ENCODE measurements at places on chromosomes 4 and X.

GRCh38 chrX:28124416-28124815, 143.2 kb upstream of the DCAF8L1 start:
- no peak for DNase-seq

DNA sequence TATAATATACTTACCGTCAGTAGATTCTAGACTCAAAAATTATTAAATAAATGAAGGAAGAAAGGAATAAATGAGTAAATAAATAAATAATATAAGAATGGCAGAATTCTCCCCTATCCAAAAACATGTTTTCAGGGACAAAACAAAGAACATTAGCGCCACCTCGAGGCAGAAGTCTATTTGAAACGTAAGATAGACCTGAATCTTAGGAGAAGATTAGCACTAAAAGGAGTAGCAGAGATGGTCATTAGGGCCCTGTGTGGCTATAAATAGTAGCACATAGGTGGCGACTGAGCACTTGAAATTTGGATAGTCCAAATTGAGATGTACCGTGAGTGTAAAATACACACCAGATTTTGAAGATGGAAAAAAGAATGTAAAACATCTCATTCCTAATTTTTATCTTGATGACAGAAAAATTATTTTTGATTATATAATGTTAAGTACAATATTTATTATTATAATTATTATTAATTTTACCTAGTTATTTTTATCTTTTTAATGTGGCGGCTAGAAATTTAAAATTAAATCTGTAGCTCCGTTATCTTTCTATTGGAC, 24.3 kb upstream of the SRD5A3 start:
- no peak for DNase-seq

- DNase-seq: no peak
These were observed 42.4 kb downstream of the CLCN4 start for GRCh38 chrX:10199212-10199611.

DNA sequence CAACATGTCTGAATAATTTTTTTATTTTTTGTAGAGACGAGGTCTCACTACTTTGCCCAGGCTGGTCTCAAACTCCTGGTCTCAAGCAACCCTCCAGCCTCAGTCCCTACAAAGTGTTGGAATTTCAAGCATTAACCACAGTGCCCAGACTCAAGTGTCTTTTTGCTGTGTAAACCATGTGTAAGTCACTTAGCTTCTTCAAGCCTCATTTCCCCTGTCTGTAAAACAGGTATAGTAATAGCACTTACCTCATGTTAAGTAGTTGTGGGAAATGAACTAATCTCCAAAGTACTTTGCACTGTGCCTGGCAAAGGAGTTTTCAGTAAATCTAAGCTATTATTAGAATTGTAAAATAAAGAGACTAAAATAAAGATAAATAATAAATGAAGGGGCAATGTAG, 35.7 kb downstream of the STBD1 start:
- no peak for DNase-seq

GRCh38 chrX:31563792-31564191, 492.0 kb upstream of the FTHL17 start:
- no peak for DNase-seq

GRCh38 chr4:140188975-140189374, 35.0 kb upstream of the MAML3 start:
- no peak for DNase-seq

DNA sequence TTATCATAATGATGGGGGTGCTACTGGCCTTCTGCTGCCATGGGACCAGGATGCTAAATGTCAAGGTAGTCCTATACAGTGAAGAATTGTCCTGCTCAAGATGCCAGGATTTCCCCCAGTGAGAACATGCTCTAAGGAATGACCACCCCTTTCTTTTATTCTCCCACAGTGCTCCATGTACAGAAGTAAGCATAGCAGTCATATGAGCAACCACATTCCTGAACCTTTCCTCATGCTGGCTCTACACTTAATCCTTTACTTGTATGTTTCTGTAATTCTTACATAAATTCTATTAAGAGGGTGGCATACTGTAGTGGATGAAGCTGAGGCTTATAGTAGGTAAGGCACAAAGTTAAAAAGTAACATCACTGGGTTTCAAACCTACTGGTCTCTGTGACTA, 20.2 kb downstream of the CYP2U1 start:
- no peak for DNase-seq

DNA sequence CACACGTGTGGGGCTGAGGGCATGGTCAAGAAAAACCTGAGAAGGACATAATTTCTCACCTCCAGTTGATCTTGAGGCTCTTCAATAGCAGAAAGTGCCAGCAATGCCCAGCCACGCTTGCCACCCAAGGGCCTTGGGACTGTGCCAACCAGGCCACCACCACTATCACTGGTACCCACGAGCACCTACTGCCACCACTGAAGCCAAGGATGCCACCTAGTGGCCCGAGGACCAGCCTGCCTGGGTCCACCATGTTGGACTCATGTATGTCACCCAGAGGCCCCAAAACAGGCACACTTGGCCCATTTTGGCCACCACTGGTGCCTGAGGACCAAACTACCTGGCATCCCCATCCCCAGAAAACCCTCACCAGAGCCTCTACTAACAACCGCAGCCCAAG, 191.8 kb downstream of the ADAM29 start:
- DNase-seq: no peak

GRCh38 chrX:40582811-40583210, 2.0 kb downstream of the ATP6AP2 start:
- DNase-seq: no peak

GRCh38 chr4:156439576-156440200, 486.0 kb upstream of the CTSO start:
- DNase-seq: no peak

DNA sequence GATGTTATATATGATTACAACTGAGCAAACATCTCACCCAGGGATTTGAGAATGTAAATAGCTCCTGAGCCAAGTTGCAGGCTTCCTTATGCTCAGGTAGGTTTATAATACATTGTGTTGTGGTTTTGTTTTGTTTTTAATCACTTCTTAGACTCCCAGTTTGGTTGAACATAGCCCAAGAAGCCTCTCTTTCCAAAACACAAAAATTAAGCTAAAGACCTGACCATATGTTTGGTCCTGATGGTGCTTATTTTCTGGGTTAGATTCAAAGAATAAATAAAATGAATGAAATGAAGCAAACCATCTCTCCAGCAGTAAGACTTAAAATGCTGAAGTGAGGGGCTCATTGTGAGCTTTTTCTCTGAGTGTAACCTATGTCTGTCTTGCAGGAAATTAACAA, 93.5 kb downstream of the GRXCR1 start:
- DNase-seq: no peak

DNA sequence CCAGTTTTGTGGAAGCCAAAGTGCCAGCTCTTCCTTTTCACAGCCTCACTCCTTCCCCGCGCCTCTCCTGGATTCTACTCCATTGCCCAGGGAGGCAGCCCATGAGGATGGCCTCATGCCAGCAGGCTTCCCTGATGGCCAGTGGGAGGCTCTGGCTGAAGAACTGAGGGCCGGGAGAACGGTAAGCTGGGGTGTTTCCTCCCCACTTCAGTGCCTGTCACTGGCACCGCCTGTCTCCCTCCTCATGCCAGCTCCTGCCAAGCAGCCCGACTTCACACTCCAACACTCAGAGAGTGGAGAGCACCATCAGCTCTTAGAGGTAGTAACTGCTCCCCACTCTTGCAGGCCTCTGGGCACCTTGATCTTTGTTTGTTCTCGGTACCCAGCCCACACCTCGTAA, 46.9 kb upstream of the STIM2 start:
- no peak for DNase-seq

DNA sequence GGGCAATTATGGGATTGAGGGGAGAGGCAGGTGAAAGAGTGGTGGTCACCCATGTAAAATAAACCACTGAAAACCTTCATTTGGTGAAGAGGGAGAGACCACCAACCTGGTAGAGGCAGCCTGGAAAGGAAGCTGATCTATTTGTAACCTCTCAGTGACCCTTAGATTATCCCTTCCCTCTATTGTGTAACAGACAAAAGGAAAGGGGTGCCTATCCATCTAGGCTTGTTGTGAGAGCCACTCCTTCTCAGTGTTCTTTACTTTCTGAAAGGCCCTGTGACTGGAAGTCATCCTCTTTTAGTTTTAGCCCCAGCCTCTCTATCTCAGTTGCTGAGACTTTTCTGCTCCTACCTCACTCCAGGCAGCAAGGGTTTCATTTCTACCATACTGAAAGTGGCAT, 142.4 kb downstream of the TMEM164 start:
- DNase-seq: no peak

DNA sequence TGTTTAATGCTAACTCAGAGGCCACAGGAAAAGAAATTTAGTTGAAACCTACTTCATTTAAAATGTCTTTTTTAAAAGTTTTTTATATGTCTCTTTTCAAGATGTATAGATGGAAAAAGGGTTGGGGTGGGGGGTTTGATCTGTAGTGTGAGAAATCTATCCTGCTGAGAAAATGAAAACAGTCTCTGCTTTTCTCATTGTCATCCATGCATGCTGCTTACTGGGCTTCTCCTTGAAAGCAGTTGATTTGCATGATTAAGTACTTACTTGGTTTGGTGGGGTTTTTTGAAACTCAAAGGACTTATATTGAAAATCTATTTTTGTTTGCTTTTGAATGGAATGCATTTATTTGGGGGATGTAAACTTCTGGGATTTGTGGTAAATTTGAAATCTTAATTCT, 313.6 kb upstream of the DKK2 start:
- DNase-seq: no peak

DNA sequence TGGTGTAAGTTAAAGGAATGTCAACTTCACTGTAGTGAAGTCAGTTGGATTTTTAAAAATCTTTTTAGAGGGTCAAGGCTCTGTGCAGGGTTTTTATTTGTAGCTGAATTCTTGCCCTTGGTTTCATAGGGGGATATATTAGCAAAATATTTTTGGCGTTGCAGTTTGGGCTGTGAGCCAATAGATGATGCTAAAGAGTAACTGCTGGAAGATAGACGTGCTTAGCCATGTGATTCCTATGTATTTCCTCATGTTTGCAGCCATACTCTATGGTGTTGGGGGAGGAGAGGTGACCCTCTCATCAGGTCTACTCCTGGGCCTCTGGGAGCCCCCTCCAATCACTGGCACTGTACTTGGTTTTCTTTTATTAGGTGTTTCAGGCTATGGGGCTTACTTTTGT, 246.7 kb upstream of the ARHGAP24 start:
- DNase-seq: no peak

GRCh38 chr4:76691807-76692582, 205.9 kb downstream of the SOWAHB start:
- DNase-seq: no peak

DNA sequence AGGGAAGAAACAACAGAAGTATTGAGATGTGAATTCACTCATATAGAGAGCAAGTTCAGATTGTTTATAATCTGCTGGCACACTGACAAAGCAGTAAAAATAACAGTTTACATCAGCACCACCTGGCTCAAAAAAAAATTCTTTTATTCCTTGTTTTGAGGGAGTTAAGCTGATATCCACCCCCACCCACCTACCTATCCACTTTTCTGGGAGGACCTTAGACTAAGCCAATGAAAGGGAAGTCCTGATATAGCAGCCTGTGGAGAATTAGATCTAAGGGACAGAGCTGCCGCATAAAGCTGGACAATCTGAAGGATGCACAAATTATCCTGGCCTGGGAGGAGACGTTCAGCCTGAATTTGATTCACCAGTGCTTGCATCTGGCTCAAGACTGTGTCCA, 264.5 kb downstream of the RCHY1 start:
- DNase-seq: no peak

DNA sequence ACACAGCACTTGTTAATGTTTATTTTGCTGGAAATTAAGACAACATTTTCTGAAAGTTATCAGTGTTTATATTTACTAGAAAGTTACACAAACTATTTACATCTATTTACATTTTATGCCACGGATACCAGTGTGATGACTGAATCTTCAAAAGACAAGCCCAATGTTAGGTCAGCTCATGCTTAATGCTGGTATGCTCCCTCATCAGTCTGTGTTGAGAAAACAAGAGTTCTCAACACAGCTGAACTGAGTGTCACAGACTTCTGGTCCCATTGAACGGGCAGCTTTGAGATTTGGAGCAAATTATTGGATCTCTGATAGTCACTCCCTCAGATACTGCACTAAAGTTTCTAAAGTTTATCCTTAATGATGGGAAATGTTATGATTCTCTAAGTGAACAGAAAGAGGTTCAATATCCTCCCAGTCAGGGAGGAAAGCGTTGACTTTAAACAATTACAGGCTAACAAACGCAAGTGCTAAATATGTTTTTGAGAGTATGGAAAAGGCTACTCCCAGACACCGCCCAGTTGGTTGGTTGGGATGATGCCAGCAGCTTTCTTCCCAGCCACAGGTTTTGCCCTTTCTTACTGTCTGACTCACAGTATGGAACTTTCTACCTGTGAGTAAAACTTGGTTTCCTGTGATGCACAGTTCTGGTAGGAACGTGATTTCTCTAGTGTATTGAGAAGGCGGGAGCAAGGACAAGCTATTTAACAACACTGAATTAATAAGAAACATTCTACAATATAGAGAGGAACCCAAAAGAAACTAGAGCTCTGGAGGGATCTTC, 1293.6 kb upstream of the TENM3 start:
- no peak for DNase-seq

DNA sequence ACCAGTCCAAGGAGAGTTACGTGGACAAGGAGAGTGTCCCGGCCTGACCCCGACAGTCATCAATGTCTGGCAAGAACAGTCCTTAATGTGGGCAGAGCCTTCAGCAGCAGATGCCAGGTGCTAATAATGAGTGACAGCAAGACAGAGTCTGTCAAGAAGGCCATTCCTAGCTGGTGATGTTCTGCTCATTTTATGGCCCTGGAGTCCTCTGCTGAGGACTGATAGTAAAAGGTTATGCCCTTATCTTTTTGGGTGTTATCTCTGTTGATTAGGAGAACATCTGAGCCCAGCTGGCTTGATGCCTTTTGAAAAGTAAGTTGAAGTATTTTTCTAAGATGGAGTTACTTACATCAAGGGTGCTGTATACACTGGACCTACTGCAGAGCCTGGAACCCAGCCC, 67.3 kb downstream of the SLC34A2 start:
- no peak for DNase-seq

DNA sequence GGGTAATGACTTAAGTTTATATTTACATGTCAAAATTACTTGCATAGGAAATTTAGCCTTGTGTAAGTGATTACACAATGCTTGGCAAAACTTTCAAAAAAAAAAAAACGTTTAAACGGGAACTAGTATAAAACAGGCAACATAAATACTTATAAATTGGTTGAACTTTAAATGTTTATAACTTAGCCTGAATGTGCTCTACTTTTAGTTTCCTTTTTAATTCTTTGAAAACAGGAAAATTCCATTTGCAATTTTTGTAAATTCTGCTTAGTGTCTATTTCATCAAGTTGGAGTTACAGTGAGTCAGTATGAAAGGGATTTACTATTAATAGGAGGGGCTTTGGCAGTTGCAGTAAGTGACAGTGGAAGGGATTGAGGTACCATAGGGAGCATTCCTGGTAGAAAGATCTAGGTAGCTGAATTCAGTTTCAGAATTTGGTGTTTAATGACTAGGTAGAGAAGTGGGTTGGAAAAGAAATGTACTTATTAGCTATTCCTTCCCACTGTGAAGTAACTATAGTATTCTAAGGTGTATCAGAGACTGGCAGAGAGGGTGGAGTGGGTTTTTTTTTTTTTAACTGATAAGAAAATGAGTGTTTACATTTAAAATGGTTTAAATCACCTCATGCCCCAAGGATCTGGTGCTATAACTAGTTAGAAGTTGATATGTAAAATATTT, 2.8 kb downstream of the STAG2 start:
- DNase-seq: no peak

Data from stimulated activated CD8-positive, alpha-beta memory T cell treated with anti-CD3 and anti-CD28 coated beads, Interleukin-15, amount 100 ng/mL, for 4 hours (primary cell).